ENCODE measurements at places on chromosomes 2 and 18.
A peak's percentile ranks its signal among the peaks of the same experiment; 100 is the strongest.

- DNase-seq = no peak
Measured at GRCh38 chr2:160221391-160222276, 21.6 kb upstream of the ITGB6 start.

DNA sequence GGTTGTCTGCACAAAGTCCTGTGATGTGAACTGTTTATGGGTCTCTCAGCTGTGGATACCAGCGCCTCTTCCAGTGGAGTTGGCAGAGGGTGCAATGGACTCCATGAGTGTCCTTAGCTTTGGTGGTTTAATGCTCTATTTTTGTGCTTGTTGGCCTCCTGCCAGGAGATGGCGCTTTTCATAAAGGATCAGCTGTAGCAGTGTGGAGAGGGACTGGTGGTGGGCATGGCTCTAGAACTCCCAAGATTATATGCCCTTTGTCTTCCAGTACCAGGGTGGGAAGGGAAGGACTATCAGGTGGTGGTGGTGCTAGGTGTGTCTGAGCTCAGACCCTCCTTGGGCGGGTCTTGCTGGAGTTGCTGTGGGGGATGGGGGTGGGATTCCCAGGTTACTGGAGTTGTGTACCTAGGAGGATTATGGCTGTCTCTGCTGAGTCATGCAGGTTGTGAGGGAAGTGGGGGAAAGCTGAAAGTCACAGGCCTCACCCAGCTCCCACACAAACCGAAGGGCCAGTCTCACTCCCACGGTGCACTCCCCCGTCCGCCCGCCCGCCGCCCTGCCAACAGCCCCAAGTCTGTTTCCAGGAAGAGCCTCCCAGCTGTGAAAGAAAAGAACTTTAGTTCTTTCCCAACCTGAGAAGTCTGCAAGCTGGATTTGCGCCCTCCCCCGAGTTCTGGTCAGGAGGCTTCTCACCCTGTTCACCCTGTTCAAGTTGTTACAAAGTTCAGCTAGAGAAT is 108.1 kb downstream of the MARCO start:
- DNase-seq = no peak

- DNase-seq = no peak
Measured at GRCh38 chr2:69097891-69098655, 85.1 kb downstream of the ANTXR1 start.

DNA sequence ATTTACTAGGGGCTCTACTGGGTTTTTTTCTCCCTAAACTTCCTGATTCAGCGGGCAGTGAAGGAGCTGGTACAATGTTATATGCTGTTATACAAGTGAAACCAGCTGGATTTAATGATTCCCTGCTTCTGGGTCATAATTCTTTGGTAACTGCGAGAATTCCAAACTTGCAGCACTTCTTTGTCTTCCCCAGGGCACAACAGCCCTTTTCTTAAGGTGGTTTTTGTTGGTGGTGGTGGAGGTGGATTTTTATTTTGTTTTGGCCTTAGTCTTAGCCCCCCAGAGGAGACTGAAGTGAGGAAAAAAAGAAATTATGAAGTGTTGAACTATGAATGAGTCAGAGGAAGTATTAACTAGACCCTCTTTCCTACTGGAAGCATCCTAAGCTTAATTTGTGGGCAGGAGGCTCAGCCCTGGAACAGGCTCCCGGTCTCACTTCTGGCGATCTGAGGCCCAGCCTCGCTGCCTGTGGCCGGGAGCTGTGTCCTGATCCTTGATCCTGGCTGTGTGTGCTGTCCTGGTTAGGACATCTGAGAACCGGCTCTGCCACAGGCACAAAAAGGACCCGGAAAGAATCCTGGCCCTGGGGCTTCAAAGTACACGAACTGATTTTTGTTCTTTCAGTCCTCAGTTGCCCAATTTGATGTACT is 141.9 kb downstream of the LYPD6B start:
- no peak for DNase-seq

DNA sequence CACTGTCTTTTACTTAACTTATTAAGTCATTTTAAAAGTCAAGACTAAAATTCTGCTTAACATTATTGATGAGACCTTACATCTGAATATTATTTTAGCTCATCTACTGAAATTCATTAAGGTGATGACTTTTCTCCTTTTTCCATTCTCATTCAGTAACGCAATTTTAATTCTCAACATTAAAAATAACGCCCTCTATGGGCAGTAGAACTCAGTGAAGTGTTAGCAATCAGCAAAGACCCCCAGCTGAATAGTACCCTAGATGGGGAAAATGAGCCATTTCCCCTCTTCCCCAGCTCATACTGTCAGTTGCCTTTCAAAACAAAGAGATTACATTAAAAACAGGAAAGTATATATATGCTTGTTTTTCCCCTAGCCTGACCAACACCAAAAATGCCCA is 203.3 kb downstream of the NR4A2 start:
- no peak for DNase-seq

DNA sequence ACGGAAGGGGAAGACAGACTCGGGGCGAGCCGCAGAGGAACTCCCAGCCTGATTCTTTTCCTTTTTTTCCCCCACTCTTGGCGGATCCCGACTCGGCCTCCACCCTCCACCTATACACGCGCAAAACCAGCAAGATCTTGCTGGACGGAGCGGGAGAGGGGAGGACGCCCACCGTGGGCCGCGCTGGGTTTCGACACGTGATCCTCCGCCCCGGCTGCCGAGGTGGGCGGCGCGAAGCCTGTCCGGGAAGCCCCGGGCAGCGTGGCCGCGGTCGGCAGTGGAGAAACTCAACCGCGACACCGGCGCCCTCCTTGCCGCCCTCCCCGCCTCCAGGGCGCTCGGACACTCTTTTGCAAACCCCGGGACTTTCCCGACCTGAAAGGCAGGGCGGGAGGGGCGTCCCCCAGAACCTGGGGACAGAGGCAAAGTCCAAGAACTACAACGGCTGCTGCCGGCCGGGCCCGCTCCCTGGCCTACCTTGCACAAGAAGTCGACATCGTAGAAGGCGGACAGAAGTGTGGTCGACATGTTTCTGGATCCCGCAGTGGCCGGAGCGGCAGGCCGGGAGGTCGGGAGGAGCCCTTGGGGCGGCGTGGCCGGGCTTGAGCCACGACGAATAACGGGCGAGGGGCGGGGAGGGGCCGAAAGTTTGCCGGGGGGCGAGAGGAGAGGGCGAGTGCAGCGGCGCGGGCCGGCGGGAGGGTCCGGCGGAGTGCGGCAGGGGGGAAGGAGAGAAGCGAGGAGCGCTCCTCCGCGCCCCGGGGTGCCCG is 433 bp downstream of the ZFP36L2 start:
- peak; percentile 92 for DNase-seq

GRCh38 chr2:64666810-64667438 is 13.2 kb upstream of the SERTAD2 start:
- no peak for DNase-seq

DNA sequence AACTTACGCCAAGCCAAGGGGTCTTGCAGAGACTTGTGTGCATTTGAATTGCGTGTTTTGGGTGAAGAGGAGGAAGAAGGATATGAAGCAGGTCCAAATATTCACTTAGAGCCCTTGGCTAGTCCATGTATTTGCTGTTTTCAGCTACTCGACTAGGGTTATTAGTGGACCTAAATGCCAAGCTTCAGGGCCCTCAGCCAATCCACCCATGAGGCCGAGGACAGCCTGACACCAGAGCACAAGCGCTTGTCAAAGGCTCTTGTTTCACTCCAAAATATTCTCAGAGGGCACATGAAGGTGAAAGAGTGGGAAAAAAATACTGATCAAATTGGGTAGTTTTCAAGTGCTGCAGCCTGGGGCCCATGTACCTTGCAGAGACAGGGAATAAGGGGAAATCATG is 174.8 kb upstream of the ACAA2 start:
- no peak for DNase-seq

DNA sequence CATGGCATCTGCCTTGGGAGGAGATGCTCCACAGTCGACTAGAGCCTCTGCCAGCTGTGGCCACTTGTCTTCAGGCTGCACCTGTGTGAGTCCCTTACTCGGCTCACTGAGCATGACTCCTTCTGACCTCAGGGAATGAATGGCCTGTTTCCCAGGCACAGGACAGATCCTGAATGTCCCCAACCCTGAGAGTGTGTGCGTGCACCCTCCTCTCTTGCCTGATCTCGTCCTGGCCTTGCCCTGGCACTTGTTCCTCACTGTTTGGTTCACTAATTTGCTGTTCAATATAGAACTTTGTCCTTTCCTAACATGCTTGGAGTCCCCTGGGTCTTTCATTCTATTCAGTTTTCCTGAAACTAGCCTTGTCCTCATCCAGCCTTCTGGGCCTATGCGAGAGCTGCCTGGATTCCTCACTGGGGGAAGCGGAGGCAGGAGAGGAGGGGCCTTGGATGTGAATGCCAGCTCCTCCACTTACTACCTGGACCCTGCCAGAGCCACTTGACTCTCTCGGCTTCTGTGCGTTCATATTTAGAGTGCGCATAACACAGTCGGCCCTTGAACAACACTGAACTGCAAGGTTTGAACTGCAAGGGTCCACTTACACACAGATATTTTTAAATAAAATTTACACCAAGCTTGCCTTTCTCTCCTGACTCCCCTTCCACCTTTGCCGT is 184.8 kb downstream of the ACKR3 start:
- DNase-seq = no peak
